ENCODE measurements at places on chromosomes 3 and 15.

GRCh38 chr3:15453501-15453900 lies 26.1 kb downstream of the EAF1 start:
- no peak for DNase-seq

GRCh38 chr3:166526881-166527280 lies 689.7 kb upstream of the BCHE start:
- peak; percentile 55 for DNase-seq

DNA sequence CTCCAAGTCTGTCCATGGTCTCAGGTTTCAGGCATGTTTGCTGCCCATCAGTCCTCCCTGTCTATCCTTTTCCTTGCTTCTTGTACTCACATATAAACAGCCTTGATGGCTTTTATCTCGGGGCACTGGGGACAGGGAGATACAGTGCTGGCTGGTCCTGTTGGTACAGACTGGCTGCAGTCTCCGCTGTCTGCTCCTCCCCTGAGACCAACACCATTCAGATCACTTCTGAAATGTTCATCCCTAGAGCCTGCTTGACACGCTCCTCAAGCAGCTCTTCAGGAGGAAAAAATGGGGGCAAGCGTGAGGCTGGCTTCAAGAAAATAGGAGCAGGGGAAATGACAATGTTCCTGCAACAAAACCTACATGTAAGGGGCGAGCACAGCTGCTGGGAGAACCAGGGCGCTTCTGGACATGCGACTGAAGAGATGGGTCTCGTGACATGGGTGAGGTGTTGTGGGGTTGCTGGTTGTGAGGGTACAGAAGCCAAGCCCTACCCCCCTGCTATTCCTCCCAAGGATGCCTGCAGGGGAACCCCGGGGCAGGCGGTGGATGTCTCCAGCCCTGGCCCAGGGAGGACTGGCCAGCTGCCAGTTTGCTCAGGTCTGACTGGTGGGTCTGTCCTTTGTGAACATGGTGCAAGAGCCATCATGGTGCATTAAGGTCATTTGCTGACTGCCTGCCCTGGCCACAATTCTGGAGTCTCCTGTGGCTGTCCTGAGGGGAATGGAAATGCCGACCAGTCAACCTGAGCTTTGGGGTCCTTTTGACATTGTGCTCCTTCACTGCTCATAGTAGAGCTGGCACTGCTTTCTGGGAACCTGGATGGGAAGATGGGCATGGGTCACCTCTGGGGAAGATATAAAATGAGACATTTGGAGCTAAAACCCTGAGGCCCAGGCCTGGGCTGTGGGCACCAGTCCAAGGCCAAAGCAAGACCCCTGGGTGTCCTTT lies 40.1 kb downstream of the KY start:
- DNase-seq, result no peak

- DNase-seq, result no peak
Measured at GRCh38 chr3:21372316-21372715, 378.7 kb downstream of the ZNF385D start.

GRCh38 chr3:78268716-78269668 lies 1229.1 kb downstream of the ROBO2 start:
- DNase-seq, result no peak

GRCh38 chr3:131393868-131394267 lies 12.3 kb downstream of the NUDT16 start:
- DNase-seq, result no peak

DNA sequence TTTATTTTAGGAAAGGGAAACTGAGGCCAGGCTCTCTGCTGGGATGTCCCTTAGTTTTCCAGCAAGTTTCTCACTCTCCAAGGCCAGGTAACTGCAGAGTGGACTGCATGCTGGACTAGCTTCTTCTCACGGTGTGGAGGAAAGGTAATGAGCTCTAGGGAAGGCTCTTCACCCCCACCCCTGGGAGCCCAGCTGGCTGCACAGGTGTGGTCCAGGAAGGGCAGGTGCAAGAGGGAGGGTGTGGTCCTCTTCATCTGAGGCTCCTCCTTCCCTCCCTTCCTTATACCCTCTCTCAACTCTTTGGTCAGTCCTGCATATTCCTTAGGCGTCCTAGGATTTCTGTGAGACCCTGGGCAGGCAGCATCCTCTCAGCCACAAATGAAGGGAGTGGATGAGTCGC lies 33.9 kb downstream of the RNU5B-1 start:
- no peak for DNase-seq

DNA sequence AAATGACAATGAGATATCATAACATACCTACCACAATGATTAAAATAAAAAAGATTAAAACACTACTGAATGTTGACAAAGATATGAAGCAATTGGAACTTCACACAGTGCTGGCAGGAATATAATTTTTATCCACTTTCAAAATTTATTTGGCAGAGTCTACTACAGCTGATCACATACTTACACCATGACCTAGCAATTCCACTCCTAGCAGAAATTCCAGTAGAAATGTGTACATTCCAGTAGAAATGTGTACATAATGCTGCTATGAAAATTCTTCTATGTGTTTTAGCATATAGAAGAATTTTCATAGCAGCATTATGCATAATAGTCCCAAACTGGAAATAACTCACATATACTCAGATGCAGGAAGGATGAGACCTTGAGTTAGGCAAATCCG lies 43.5 kb downstream of the IFT57 start:
- DNase-seq, result peak; percentile 35

GRCh38 chr3:9183811-9184460 lies 65.5 kb downstream of the SRGAP3 start:
- DNase-seq, result peak; percentile 46

- no peak for DNase-seq
Measured at GRCh38 chr3:89057398-89057797, 50.0 kb upstream of the EPHA3 start.

- no peak for DNase-seq
Measured at GRCh38 chr3:46449755-46450552, 14.8 kb downstream of the LTF start.

DNA sequence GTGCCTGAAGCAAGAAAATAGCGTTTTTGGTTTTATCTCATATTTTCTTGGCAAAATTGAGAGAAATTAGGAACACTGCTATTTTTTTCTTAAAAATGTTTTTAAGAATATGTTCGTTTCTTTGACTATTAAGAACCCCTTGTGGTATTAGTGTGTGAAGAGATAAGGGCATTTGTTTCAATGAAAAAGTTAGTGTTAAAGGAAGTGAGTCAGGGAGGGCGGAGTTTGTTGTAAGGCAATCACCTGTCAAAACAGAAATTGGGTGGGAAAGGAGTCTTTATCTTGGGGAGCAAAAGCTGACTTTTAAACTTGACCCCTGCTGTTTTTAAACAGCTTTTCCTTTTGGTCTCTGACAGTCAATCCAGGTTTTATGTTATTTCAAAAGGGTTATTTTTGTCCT lies 4.2 kb downstream of the RAP2B start:
- DNase-seq, result no peak

GRCh38 chr15:69955240-69955894 lies 142.3 kb downstream of the TLE3 start:
- DNase-seq, result no peak

GRCh38 chr15:68420186-68420684 lies 11.7 kb downstream of the ITGA11 start:
- no peak for DNase-seq

- DNase-seq, result no peak
Measured at GRCh38 chr3:15181963-15182362, 24.1 kb upstream of the CAPN7 start.

- DNase-seq, result no peak
Measured at GRCh38 chr15:73373221-73373620, 4.5 kb upstream of the HCN4 start.

GRCh38 chr15:37995461-37996347 lies 61.3 kb downstream of the TMCO5A start:
- DNase-seq, result peak; percentile 69

- no peak for DNase-seq
Measured at GRCh38 chr3:157388976-157389375, 47.7 kb upstream of the PTX3 start.

- no peak for DNase-seq
Measured at GRCh38 chr3:188908002-188908850, 263.5 kb upstream of the TPRG1 start.
